ENCODE measurements at places on chromosomes 3 and 15. TPM values are rescaled to one million over a fixed set of nuclear protein-coding genes. Genes with fewer than 3 reads are reported as not detected.

The CATSPER2 gene
- 4.6 TPM for total RNA-seq

The IVD gene
- total RNA-seq = 51.5 TPM

The MEIS2 gene
- 27.7 TPM for total RNA-seq

The CCR3 gene
- total RNA-seq = not detected

The CHRNA3 gene
- not detected for total RNA-seq

The RPUSD2 gene
- total RNA-seq = 12.6 TPM

The NR1I2 gene
- total RNA-seq = 0.23 TPM

The STAB1 gene
- 111 TPM for total RNA-seq

The STAC gene
- 0.88 TPM for total RNA-seq

The CCDC39 gene
- 1.7 TPM for total RNA-seq

The LRRC49 gene
- 21.5 TPM for total RNA-seq

The CPLX3 gene
- not detected for total RNA-seq

The PRKAR2A gene
- total RNA-seq = 51.0 TPM

The FBXO40 gene
- total RNA-seq = 0.32 TPM

The STRIT1 gene
- not detected for total RNA-seq

The RTP1 gene
- total RNA-seq = not detected

The RNU6-1 gene
- total RNA-seq = not detected

The UNC13C gene
- total RNA-seq = 2.0 TPM

The BCHE gene
- 14.5 TPM for total RNA-seq

The NR2E3 gene
- not detected for total RNA-seq

The SLC22A13 gene
- total RNA-seq = 0.12 TPM

The LMAN1L gene
- total RNA-seq = not detected

The SYNPR gene
- not detected for total RNA-seq

The DUOXA1 gene
- total RNA-seq = 4.1 TPM

The GPR149 gene
- total RNA-seq = not detected

The PLSCR5 gene
- not detected for total RNA-seq

The LIPH gene
- 0.61 TPM for total RNA-seq
